ENCODE measurements at places on chromosomes 1 and 21.
A peak's percentile ranks its signal among the peaks of the same experiment; 100 is the strongest.

GRCh38 chr21:29737186-29737585, 202.6 kb downstream of the GRIK1 start:
- DNase-seq = no peak

- no peak for DNase-seq
Observed at GRCh38 chr21:44890961-44891541, 17.6 kb upstream of the PTTG1IP start.

DNA sequence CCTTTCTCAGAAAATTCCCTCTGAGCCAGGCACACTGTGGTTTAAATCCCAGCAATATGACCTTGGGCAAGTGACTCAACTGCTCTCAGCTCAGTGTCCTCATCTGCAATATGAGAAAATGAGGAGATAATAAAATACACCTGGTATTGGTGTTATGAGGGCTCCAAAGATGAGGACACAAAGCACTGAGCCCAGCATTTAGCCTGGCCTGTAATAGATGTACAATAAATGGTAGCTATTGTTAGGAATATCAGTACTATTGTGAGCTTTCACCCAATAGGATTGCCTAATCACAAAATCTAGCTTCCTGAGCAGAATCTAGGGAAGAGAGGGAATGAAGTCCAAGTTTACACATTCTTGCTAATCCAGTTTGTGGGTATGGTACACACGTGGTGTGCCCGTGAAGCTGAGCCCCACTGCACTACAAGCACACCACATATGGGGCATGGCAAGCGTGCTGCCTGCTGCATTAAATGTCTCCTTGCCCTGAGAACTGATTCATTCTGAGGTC, 24.3 kb upstream of the SLC30A1 start:
- no peak for DNase-seq

DNA sequence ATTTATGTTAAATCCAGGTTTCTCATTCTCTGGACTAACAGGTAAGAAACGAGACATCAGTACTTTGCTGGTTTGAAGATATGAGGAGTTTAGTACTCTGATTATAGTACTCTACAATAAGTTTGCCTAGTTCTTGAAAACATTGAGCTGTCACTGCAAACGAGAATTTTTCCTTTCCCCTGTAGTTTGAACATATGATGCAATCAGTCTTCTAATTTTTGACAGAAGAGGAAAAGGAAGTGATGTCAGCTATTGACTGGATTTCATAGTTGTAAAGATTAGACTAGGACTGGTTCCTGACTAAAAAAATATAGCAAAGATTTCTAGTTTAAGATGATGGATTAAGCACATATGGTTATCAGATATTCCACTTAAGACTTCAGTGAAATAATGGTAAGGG, 461.9 kb downstream of the LRRIQ3 start:
- no peak for DNase-seq

GRCh38 chr1:207429963-207430362, 24.2 kb upstream of the CR2 start:
- DNase-seq = no peak

- DNase-seq = no peak
Observed at GRCh38 chr1:54846301-54846700, 40.7 kb downstream of the DHCR24 start.

DNA sequence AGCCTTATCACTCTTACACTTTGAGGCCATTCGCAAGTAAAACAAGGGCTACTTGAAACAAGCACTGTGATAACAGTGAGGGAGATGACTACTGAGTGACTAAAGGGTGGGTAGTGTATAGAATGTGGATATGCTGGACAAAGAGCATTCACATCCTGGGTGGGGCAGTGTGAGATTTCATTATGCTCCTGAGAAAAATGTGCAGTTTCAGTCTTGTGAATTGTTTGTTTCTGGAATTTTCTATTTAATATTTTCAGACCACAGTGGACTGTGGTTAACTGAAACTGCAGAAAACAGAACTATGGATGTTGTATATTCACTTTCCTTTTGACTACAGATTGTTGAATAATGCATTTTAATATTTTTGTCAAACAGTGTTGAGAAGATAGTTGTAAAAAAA, 25.1 kb upstream of the B3GALT2 start:
- DNase-seq = no peak

GRCh38 chr1:16392740-16393569, 25.9 kb downstream of the SZRD1 start:
- no peak for DNase-seq

DNA sequence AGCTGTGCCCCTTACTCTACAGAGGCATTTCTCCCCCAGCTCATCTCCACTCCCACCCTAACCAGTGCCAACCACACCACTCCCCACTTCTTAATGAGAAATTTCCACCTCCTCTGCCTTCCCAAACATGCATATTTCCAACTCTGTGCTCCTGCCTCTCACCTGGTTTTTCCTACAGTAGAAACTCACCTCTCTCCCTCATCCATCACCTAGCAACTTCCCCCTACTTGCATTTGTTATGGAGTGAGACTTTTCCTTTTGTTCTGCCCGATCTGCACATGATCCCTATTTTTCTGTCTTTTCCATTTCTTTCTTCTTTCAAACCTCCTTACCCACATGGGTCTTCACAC, 11.9 kb downstream of the RGS8 start:
- no peak for DNase-seq

GRCh38 chr1:40620586-40621210, 44.8 kb downstream of the RIMS3 start:
- DNase-seq = no peak

GRCh38 chr1:182680901-182681567, 3.4 kb downstream of the RGS8 start:
- DNase-seq = no peak

- DNase-seq = no peak
Observed at GRCh38 chr1:1892079-1892762, 1.3 kb upstream of the GNB1 start.

GRCh38 chr21:34693192-34693810, 24.5 kb downstream of the CLIC6 start:
- DNase-seq = no peak

GRCh38 chr1:8640950-8641349, 176.5 kb downstream of the RERE start:
- no peak for DNase-seq

DNA sequence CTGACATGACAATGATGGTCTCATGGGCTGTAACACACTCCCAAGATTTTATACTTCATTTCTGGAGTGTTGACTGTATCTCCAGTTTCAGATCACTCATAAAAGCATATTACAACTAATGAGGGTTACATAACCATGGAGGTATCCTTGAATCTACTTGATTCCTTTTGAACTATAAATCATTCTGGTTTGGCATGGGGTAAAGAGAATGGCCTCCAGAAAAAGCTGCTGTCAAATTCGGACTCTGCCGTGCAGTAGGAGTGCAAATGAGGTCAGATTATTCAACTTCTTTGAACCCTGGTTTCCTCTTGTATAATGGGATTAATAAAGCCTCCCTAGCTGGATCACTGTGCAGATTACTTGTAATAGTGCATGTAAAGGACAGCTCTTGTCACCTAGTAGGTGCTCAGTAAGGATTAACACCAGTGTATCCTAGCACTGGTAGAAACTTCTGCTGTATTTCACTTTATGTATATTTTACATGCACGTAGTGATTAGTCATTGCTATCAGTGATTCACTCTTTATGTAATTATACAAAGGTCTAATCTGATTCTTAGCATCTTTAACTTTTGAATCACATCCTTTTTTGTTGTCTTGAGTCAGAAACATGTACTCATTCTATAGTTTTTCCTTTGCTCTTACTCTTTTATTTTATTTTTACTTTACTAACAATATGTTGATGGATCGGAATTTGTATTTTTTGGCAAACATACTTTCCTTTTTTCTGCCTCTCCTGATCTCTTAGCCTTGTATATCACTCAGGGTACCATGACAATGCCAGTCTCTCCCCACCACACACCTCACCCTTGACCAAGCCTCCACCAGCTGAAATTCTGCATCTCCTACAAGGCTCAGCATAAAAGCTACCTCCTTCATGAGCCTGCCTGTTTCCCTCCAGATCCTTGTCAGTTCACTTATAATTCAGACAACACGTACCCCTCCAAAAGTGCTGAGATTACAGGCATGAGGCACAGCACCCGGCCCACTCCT, 3.2 kb downstream of the LRRC8C start:
- no peak for DNase-seq

GRCh38 chr1:21677168-21677567, 8.0 kb upstream of the RAP1GAP start:
- no peak for DNase-seq

GRCh38 chr1:65538086-65538485, 117.6 kb downstream of the LEPR start:
- DNase-seq = no peak

DNA sequence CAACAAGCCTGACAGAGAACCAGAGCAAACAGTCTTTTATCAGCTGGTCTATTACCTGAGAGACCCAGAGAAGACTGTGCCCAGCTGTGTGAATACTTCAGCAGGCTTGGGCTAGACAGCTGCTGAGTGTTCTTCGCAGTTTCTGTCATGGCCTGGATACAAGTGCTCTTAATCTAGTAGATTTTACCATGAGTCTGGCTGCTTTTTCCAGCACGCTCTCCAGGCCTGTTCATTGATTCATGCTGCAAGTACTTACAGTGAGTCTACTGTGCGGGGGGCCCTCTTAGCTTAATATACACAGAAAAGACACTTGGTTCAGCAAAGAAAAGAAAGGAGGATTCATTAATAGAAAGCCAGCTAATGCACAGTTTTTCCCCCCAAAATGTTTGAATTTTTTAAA, 48.5 kb downstream of the RGS7 start:
- DNase-seq = no peak

GRCh38 chr1:193417945-193418744, 231.7 kb upstream of the B3GALT2 start:
- DNase-seq = no peak

- DNase-seq = no peak
Observed at GRCh38 chr1:75132242-75132811, 1.9 kb upstream of the LHX8 start.

- DNase-seq = no peak
Observed at GRCh38 chr1:169113613-169114119, 7.2 kb downstream of the ATP1B1 start.

- DNase-seq = no peak
Observed at GRCh38 chr1:6414443-6414844, 5.3 kb downstream of the HES2 start.

- DNase-seq = peak; percentile 11
Observed at GRCh38 chr1:224615861-224616755, at the start of gene CNIH3. Gene CNIH3, plus strand, starts transcription at chr1:224616317. Its CDS starts 858 bp downstream, at chr1:224617175.

GRCh38 chr1:32263744-32264143, 12.7 kb downstream of the LCK start:
- no peak for DNase-seq

- no peak for DNase-seq
Observed at GRCh38 chr1:198175423-198176170, 18.8 kb downstream of the NEK7 start.

DNA sequence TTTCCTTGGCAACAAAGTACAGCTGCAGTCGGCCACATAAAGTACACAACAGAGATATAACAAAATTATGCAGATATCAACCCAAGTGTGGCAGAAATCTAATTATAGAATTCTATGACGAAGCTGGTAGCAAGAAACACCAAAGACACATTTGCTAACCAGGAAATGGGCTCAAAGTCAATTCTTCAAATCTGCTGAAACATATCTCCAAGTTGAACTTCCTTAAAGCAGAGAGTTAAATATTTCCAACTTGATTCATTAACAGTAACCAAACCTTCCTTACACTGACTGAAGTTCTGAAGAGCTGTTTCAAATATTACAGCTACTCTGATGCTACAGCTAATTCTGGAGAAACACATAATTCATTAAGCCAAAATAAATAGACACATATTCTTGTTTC, 67.6 kb upstream of the SDC3 start:
- no peak for DNase-seq

- no peak for DNase-seq
Observed at GRCh38 chr1:201068976-201069375, 43.2 kb downstream of the CACNA1S start.

DNA sequence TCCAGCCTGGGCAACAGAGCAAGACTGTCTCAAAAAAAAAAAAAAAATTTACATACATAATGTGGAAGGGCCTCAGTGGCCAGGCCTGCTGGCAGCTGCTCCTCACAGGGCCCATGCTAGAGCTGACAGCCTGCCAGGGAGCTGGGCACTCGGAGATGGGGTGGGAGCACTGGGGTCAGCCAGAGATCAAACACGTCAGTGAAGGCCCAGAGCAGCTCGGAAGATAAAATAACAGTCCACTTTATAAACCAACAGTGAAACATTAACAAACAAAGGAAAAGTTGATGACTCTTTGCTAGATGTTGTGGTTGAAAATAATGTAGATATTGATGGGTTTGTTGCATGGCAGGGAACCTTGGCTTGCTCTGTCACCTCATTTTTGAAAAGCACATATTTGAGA, 42.7 kb downstream of the ATP5PF start:
- DNase-seq = no peak

DNA sequence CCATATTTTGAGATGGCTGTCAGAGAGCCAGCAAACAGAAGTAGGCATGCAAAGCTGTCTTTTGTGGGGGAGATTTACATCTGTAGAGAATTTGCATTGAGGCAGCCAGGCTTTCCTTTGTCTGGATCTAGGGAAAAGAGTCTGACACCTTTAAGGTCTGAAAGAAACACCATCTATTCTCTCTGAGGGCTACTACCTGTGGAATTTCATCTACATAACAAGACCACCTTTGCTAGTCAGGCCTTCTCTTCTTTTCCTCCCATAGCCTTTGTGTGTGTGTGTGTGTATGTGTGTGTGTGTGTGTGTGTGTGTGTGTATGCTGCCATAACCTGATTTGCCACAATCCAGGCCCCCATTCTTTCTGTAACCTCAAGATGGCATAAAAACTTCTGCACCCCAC, 28.4 kb upstream of the DMRTB1 start:
- no peak for DNase-seq

DNA sequence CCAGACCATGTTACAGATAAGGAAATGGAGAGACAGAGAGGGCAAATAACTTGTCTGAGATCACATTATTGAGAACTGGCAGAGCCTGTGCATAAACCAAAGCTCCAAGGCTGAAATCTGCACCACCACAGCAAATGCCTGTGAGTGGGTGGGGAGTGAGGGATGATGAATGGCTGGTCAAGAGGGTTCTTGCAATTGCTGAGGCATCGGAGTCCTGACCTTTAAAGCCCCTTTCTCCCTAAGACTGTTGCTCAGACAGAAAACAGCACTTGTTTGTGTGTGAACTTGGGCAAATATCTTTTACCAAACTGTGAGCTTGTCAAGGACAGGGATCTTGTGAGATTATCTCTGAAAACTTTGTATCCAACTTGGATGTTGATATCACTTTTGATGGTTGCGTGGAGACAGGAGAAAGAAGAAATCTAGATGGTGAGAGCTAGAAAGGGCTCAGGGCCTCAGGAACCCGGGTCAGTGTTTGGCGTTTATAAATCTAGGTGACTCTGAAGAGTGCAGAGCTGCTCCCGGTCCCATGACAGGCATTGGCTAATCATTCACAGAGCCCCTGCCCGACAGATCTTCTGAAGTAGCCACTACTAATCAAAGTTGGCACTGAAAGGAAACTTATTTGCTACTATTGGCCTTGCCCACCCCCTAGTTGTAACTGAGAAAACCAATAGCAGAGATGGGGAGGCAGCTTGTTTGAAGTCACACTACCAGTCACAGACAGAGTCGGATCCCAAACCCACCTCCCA, 122.3 kb downstream of the FOXD2 start:
- DNase-seq = no peak

GRCh38 chr1:147389532-147390184, 147.2 kb downstream of the CHD1L start:
- DNase-seq = no peak

GRCh38 chr1:232207073-232207866, 422.7 kb downstream of the SIPA1L2 start:
- DNase-seq = no peak

GRCh38 chr1:110225756-110226404, 15.8 kb downstream of the KCNC4 start:
- no peak for DNase-seq

Measured in stimulated activated CD8-positive, alpha-beta memory T cell treated with anti-CD3 and anti-CD28 coated beads, Interleukin-7, amount 100 ng/mL, for 48 hours (primary cell).